Lung microvascular endothelial cell (primary cell): ENCODE measurements at places on chromosomes 5 and 9. TPM values are rescaled to one million over a fixed set of nuclear protein-coding genes. Genes with fewer than 3 reads are reported as not detected.
A peak's percentile ranks its signal among the peaks of the same experiment; 100 is the strongest.

DNA sequence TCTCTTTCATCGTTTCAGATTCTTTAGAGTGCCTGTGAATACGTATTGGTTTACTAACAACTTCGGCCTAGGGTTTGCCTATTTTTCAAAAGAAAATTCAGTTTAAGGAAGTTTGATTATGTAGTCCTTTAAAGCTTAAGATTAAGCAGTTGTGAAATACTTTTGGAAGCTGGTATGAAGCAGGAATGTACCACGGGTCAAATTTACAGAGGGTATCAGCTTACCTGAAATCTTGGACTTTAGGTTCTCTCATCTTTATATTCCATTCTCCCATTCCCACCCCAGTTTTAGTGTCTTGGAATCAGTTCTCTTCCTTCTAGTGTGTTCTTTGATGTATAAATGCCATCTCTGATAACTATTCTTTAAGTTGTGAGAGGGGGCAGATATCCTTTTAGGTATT, 53.2 kb downstream of the IQGAP2 start:
- no peak for DNase-seq

DNA sequence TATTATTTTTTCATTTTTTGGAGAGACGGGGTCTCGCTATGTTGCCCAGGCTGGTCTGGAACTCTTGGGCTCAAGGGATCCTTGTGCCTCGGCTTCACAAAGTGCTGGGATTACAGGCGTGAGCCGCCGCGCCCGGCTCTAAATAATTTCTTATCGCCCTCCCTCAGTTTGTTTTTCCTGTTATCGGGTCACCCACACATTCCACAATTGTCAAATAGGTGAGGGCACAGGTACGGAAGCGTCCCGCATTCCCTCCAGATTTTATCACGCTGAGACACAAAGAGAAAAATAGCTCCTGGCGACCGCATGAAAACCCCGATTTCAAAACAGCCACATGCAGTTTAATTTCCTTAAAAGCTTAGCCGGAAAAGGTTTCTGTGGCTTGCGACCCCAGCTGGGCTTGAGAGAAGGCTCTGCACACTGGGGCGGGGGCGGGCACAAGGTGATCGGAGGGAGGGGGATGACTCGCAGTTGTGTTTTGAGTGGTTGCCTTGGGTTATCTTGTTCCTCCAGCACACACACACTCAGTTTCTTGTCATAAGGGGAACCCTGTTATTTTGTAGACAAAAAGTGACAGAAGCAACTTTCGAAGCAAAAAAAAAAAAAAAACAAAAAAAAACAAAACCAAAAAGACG, 717 bp upstream of the IQGAP2 start:
- peak; percentile 4 for DNase-seq

DNA sequence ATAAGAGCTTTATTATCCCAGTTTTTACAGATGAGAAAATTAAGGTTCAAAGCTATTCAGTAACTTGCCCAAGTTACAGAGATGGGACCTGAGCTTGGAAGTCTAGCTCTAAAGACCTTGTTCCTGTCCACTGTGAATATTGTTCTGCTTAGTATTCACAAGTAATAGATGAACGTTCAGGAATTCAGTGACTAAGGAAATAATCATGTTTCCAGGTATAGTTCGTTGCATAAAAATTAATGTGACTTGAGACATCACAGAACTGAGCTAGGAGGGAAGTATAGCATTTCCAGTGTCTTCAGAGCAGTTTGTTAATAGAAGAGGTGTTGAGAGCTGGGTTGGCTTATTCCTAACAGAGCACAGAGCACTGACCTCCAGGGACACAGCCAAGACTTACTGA, 136.1 kb downstream of the FGF1 start:
- no peak for DNase-seq

DNA sequence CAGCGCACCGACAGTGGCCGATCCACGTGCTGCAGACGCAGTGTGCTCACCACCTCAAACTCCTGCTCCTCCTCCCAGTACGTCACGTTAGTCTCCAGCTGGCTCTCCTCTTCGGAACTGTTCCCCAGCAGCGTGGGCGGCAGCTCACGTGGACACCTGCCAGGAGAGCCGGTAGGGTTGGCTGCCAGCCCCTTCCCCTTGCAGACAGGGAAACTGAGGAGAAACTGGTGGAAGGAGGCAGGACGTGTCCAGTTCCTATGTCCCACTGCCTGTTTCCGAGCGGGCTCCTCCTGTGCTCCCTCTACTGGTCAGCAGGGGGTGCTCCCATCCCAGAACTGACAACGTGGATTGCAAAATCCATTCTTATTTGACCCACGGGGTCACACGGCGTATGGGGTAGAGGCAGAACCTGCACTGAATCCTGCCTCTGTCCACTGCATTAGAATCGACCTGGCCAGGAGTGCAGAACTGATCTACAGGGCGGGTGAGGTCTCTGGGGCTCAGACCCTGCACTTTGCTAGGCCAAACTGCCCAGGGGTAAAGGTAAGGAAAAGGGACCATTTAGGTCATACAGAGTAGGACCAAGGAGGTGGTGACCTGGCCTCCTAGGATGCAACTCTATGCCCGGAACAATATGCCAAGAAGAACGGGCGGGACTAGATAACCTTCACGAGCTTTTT, 25.7 kb downstream of the PDGFRB start:
- DNase-seq = peak; percentile 71

DNA sequence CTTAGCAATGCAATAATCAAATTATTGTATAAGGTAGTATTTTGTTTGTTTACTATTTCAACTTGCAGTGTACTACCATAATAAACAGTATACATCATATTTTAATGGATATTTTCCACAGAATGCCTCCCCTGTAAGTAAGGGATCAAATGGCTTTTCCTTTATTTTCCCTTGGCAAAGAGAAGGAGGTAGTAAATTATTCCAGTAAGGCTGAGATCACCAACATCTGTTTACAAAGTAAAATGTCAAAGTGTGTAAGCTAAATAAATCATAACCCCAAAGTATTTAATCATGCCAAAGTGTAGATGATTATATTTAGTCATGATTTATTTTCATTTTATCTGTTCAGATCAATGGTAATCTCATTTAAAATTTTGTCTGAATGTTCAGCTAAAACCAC, 537.6 kb downstream of the PRDM9 start:
- no peak for DNase-seq

DNA sequence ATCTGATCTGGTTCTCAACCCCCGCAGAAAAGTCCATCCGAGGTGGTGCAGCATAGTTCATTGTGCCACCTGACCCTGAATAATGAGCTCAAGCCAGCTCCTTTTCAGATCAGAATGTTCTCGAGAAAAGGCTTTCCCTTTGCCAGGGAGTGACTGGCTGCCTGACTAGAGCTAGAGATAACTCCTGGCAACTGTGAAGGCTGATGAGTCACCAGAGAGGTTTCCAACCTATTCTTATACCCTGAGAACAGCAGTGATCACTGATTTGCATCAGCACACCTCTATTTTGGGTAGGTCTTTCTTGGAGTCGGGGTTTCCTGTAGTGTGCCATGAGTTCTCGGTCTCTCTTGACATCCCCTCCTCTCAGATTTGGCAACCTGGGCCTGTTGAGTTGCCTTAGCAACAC, 127.9 kb downstream of the PIK3R1 start:
- peak; percentile 86 for DNase-seq

GRCh38 chr5:144585681-144586080, 415.0 kb downstream of the KCTD16 start:
- no peak for DNase-seq

GRPEL2 gene
- total RNA-seq = 39.7 and 128 TPM in 2 replicates

RAB3C gene
- total RNA-seq = under 0.01 and 0.22 TPM in 2 replicates

- DNase-seq = no peak
Observed at GRCh38 chr9:131478911-131479310, 23.8 kb upstream of the POMT1 start.

DNA sequence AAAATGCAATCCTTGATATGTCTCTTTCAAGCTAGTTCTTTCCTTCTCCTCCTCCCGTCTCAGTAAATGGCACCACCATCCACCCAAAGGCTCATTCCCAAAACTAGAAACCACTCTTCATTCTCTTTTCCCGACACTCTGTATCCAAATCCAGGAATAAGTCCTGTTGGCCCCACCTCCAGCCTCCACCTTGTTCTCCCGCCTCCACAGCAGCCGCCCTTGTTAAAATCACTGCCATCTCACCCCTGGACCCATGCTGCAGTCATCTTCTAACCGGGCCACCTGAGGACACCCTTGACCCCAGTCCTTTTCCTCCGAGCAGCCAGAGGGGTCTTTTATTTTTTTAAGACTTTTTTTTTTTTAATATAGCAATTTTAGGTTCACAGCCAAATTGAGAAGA, 9.4 kb downstream of the PDZD2 start:
- no peak for DNase-seq

- no peak for DNase-seq
Observed at GRCh38 chr9:119003201-119003611, 366.0 kb downstream of the BRINP1 start.

FBP2 gene
- not detected in 2 replicates for total RNA-seq

- DNase-seq = no peak
Observed at GRCh38 chr5:139399501-139400121, 4.3 kb downstream of the SPATA24 start.

DNA sequence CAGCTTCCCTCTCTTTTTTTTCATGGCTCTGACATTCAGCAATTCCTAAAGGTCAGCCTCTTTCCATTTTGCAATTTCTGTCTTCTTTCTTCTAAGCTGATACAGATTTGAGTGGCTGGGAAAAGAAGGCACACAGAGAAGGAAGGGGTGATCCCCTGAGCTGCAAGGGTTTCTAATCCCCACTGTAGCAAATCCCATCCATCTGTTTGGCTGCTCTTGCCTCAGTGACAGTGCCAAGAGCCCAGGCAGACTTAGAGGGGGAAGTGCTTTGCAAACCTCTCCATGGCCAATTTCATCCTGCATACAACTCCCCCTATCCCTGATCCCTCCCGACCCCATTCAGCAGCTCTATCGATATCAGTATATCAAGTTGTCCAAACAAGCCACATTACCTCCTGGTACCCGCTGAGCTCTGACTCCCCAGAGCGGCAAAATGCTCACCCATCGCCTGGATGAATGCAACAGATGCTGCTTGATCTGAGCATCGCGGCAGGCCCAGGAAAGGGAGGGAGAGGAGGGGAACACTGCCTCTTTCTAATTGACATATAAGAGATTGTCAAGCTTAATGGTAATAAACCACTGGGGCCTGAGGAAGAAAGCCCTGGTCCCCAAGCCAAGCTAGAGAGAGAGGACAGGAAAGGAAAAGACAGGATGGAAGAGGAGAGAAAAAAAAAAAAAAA, 268.9 kb downstream of the ASTN2 start:
- DNase-seq = no peak

DNA sequence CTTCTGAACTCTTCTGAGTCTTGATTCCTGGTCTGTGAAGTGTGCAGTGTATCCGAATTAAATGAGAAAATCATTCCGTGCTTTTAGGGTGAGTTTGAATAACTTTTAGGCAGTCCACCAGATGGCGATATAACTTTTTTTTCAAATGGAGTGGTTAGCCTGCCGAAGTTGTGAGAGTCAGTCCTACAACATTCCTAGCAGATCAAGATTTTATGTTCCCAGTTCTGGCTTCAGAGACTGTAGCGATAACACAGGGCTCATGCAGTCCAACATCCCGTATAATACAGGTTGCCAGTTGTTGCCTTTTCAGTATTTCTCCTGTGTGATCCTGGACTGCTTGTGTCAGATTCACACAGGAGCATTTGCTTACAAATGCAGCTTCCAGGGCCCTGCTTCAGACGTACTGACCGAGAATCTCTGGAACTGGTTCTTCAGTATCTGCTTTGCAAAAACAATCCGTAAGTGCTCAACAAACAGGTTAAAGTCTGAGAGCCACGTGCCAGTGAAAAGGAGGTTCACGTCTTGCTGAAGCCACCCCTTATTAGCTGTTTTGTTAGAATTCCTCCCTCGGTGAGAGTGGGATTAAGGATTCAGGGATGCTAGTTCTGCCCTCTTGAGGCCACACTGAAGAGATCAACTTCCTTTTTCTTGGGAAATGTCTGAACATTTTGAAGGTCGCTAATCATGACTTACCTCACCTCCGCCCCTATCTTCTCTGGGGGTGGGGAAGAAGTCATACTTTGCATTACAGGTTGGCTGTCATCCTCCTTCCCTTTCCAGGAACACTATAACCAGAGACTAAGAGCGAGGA, 22.8 kb downstream of the SMIM3 start:
- peak; percentile 70 for DNase-seq

DNA sequence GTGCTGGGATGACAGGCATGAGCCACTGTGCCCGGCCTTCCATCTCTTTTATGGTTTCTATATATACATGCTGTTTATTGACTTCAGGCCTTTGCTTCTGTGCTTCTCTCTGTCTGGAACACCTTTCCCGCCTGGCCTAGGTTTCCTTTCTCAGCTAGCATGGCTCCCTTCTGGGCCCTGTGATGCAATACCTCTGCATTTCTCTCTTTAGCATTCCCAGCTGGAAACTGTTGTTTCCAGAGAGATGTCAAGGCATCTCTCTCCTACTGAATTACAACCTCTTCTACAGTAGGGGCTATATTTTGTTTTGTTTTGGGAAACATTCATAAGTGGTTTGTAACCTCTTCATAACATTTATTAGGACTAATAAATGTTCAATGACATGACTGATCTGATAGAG, 57.1 kb downstream of the RPS23 start:
- DNase-seq = no peak

GRCh38 chr5:90473396-90474234, 956 bp downstream of the MBLAC2 start:
- peak; percentile 62 for DNase-seq

NUTM2G gene
- not detected in 2 replicates for total RNA-seq

DNA sequence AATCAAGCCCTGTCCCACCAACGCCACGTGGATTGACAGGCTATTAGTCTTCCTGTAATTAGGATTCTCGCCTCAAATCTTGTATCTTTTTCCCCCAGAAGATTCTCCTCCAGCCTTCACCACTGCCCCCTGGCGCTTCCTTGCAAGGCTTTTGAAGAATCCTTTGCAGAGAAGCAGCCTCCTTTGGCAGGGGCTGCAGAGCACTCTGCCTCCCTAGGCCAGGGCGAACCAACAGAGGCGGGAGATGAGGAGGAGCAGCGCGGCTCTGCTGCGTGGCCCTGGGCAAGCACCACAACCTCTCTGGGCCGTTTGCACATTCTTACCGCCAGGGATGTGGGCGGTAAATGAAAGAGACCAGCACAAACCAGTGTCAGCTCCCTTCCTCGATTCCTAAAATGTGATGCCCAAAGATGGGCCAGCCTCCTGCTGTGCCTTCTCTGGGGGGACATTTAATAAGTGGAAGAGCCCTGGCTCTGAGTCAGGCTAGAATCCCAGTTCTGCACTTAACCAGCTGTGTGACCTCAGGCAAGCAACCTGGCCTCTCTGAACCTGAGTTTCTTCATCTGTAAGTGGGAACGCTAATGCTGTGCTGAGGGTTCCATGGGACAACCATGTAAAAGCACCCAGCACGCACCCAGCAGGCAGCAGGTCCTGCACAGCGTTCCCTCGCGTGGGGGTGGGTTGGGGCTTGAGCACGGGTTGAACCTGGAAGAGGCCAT, 128.6 kb downstream of the KCNIP1 start:
- no peak for DNase-seq

GRCh38 chr5:7857926-7858632, 7.1 kb upstream of the CFAP90 start:
- DNase-seq = no peak

- no peak for DNase-seq
Observed at GRCh38 chr5:168434746-168435321, 51.4 kb upstream of the RARS1 start.

GRCh38 chr5:131252824-131253171, 11.1 kb upstream of the CDC42SE2 start:
- peak; percentile 34 for DNase-seq

GRCh38 chr9:100088202-100088601, 10.6 kb downstream of the ERP44 start:
- no peak for DNase-seq
